ENCODE measurements at places on chromosomes 16 and 17. TPM values are rescaled to one million over a fixed set of nuclear protein-coding genes. Genes with fewer than 3 reads are reported as not detected.

MKS1 gene
- polyA plus RNA-seq, result 3.5 TPM

DNA sequence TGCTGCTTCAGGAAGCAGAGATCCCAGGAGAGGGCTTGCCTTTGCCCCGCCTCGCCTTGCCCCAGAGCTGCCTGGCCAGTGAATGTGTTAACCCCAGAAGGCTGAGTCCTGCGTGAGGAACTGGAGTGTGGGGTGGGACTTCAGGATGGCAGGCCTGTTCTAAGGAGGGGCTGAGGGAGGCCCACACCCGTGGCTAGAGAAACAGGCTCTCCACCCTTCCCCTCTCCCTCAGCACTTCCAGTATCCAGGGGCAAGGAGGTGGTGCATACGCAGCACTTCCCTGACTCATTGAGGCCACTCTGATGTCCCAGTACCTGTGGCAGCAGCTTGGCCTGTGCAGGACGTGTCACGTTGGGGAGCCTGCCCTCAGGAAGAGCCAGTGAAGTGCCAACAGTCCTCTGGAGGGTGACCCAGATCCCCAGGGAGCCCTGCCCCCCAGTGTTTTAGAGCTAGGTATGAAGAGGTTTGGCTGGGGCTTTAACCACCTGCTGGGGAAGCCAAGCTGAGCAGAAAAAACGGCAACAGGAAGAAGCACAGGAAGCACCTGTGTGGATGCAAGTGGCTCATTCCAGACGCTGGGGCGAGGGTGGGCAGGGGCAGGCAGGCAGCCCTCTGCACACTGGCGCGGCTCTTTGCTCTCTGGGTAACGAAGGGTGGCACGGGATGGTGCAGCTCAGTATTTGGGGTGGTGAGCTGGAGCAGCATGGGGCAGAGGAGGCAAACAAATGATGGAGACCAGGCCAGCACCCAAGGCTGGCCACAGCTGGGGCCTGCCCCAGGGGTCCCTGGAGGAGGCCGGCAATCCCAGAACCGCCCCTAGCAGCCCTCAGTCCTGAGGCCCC is 14.7 kb upstream of the CTCF start:
- peaks cover 62% of the 10 kb centered on the region for H3K36me3 ChIP-seq
- H3K4me3 ChIP-seq, result no peak overlapping the region
- no peaks in the 10 kb centered on the region for H3K27me3 ChIP-seq
- H3K4me1 ChIP-seq, result peaks cover 24% of the 10 kb centered on the region

DNA sequence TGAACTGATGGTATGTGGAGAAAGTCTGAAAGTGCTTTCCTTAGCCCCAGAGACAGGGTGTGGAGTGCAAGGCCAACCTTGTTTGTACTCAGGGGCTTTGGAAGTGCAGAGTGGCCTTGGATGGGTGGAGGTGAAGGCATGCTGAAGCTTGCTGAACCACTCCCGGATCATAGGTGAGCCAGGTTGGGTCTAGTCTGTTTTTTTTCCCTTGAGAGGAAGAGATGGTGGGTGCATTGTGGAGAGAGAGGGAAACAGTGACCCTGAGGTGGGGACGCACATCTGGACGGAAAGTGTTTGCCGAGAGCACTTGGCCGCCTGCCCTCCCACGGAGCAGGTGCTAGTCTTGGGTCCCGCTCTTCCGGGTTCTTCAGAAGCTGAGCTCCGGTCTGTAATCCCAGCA is 12.5 kb downstream of the ABAT start:
- H3K36me3 ChIP-seq, result peaks cover 12% of the 10 kb centered on the region
- H3K4me3 ChIP-seq, result no peak overlapping the region

DNA sequence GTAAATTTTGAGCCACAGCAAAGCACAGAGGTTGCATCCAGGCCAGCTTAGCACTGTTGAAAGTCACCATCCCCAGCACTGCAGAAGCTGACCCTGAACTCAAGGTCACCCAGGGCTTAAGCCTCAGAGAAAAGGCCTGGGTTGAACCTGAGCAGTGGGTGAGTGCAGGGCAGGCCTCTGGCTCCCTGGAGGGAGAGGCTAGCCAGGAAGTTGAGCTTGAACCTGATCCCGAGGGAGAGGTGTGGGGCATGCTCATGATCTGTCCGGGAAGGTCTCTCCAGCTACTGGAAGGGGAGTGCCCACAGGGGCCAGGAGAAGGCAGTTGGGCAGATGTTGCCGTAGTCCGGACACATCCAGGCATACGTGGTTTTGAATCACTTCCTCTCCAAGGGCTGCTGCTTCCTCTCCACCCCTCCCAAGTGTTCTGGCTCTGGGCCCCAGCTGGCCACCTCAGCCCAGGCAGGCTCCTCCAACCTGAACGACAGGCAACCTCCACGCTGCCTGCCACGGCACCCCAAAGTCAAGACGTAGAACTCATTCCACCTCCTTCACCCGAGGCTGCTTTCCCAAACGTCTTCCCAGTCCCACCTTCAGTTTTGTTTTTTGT is 18.4 kb downstream of the CARHSP1 start:
- peaks cover 32% of the 10 kb centered on the region for H3K36me3 ChIP-seq
- no peak overlapping the region for H3K27ac ChIP-seq
- no peaks in the 10 kb centered on the region for H3K27me3 ChIP-seq
- DNase-seq, result no peak

TBC1D3H gene
- 6.1 TPM for polyA plus RNA-seq

DNA sequence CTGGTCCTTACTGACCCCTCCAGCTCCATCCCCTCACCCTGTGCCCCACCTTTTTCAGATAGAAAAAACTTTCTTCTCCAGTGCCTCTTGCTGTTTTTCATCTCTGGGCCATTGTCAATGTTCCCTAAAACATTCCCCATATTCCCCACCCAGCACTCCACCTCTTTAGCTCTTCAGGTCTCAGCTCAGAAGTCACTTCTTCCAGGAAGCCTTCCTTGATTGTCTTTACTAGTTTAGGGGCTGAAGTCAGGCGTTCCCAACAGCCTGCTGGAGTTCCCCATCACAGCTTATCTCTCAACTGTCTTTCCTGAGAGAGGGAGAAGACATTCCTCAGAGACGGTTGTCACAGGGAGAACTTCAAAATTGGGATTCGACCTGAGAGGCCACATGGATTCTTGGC is 1.3 kb upstream of the MMP2 start:
- peaks cover 19% of the 10 kb centered on the region for H3K27me3 ChIP-seq
- no peak overlapping the region for H3K4me3 ChIP-seq
- DNase-seq, result no peak
- peak overlapping the region; percentile 86 for H3K27ac ChIP-seq
- no peaks in the 10 kb centered on the region for H3K36me3 ChIP-seq
